ENCODE measurements at places on chromosomes 2 and 18. TPM values are rescaled to one million over a fixed set of nuclear protein-coding genes. Genes with fewer than 3 reads are reported as not detected.

REG3G gene
- not detected for total RNA-seq

G6PC2 gene
- total RNA-seq, result not detected

IL36RN gene
- not detected for total RNA-seq

MERTK gene
- total RNA-seq, result 0.29 TPM
